ENCODE measurements at places on chromosomes 6 and 20. TPM values are rescaled to one million over a fixed set of nuclear protein-coding genes. Genes with fewer than 3 reads are reported as not detected.

Gene MYLK4
- total RNA-seq, result 0.28 TPM

Gene SOBP
- total RNA-seq, result 0.06 TPM

Gene CLDN20
- not detected for total RNA-seq

Gene MAPK14
- 51.3 TPM for total RNA-seq

Gene ATF6B
- total RNA-seq, result 73.4 TPM

- no peak for ATAC-seq
These were observed 14.5 kb downstream of the COL11A2 start for GRCh38 chr6:33177552-33178446.

DNA sequence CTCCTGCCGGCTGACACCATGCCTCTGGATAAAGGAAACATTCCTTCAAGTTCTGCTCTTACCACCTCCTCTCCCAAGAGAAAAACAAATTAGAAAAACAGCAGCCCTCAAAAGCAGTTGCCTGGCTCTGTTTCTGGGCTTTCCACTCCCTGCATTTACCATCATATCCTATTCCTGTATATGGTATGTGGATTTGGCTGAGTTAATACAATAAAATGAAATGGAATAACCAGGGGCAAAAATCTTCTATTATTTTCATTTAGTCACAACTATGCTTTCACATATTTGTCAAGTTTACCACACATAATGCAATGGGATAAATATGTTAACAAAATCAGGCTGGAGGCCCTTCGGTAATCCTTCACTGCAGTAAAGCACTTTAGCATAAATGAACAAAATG, 34.3 kb downstream of the COL12A1 start:
- ATAC-seq, result no peak

- ATAC-seq, result no peak
These were observed 147.5 kb downstream of the THBS2 start for GRCh38 chr6:169106176-169106575.

GRCh38 chr6:22886650-22887581, 317.6 kb downstream of the HDGFL1 start:
- no peak for ATAC-seq

- ATAC-seq, result no peak
These were observed 765.9 kb downstream of the BCKDHB start for GRCh38 chr6:80872199-80872950.

- ATAC-seq, result no peak
These were observed 365.7 kb downstream of the MAFB start for GRCh38 chr20:40323361-40323794.

GRCh38 chr6:122996794-122997505, 915 bp downstream of the CLVS2 start:
- ATAC-seq, result no peak

DNA sequence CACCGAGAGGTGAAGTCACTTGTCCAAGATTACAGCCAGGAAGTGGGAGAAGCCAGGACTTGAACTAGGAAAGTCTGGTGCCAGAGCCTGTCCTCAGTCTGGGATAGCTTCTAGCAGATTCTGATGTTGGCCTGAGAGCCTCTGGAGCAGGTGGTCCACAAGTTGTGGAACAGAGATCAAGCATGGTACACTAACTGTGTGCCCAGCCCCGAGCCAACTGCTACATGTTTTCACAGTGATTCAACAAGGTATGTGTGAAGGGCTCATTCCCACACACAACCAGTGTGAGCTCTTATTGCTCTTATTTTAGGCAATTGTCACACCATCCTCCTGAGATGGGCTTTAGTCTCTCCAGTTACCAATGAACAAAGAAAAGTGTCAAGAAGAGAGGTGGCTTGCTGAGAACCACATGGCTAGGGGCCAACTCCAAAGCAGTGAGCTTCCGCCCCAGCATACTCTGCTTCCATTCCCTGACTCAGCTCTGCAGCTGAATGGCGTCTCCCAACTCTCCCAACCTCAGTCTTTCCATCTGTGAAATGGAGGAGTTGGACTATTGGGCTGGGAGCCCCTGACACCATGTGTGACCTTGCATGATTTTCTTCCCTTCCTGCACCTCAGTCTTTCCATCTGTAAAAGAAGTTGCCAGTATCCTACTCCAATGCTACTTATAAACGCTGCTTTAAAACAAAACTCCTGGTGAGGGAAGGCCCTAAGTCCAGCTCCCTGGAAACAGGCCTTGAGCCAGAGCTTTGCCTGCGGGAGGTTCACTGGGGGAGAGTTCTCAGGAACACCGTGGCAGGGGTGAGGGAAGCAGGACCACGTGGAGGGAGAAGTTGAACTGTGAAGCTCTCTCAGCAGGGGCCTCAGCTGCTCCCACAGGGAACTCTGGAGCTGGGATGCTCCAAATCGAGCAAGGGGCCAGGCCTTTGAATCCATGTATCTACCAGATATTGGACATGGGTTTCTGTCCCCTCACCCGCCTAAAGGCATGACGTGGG, 40.9 kb downstream of the CDH22 start:
- ATAC-seq, result no peak

GRCh38 chr6:156839591-156840001, 62.4 kb downstream of the ARID1B start:
- no peak for ATAC-seq

Data from activated T-helper 17 cell treated with anti-CD3 and anti-CD28 coated beads, Interleukin-2, amount 50 U/mL, for 72 hours (primary cell).